ENCODE measurements at places on chromosomes 7 and 10.

- DNase-seq = no peak
Measured at GRCh38 chr10:12062754-12063482, 5.8 kb upstream of the DHTKD1 start.

DNA sequence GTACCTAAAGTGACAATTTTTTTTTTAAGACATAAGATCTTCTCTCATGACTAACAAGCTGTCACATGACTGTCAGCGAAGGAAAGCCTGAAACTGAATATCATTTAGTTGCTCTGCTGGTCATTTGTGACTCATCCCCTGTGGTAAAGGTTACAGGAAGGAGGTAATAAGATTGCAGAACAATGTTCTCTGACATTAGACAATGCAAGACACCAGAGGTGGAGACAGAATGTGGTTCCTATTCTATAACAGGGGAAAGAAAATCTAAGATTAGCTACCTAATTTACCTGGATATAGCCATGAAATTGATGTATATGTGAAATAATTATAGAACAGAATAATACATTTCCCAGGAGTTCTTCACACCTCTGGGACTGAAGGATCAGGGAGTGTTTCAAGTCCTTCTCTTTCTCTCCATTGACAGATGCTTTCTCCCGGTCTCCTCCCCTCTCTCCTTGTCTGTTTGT, 47.7 kb downstream of the LRGUK start:
- no peak for DNase-seq

GRCh38 chr7:134798155-134798554, 18.7 kb downstream of the CALD1 start:
- DNase-seq = no peak

DNA sequence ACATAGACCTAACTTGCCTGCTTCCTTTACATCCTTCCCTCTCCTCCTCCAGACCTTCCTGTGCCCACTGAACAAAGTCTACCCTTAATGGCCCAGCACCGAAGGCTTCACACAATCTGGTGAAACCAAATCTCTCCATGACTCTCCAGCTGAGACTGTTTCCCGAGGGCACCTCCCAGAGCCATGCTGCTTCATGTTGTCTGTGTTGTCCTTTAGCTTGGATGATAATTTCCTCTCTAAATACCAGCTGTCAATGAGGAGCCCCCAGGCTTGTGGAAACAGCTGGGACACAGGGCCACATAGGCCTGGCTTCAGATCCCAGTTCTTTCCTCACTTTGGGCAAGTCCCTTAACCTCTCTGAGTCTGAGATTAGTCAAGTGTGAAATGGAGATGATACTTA, 54.3 kb downstream of the DLD start:
- DNase-seq = no peak

DNA sequence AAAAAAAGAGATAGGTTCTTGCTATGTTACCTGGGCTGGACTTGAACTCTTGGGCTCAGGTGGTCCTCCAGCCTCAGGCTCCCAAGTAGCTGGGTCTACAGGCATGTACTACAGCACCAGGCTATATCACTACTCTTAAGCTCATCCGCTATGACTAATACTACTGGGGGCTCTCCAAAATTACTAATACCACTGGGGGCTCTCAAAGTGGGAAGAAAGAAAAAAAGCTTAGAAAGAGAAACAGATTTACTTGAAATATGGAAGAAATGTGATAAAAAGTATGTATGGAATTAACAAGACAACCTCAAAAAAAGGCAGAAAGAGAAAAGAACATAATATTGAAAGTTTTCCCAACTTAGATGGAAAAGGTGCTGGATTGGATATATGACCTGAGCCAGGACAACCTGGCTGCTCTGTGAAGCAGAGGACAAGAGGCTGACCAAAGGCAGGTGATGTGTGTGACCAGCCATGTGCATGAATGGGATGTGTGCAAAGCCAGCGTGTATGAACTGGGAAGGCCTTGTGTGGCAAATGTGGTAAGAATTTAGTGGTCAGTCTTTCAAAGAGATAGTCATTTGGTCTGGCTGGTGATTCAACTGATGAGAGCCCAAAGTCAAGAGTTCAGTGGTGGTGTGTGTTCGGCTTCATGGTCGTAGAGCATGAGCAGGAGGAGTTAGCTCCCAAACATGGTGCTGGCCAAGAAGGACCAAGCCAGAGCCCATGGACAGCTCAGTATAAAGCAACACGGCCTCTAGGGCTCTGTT, 232.4 kb upstream of the KLF14 start:
- no peak for DNase-seq

DNA sequence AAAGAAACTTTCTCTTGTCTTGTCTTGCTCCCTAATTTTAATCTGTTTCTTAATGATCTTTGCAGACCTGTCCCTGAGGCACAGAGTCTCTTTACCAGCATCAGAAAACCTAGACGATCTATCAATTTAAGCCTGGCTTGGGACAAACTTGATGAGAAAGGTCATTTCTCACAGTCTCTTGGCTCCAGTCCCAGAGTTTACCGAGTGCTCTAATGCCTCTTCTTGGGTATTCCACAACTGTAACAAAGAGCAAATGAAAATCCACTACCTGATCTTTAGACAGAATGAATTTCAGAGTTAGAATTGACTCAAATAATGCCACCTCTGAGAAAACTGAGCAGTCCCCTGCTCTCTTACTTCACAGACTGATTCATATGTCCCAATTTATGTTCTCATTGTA, 106.4 kb upstream of the DNAJB12 start:
- no peak for DNase-seq

DNA sequence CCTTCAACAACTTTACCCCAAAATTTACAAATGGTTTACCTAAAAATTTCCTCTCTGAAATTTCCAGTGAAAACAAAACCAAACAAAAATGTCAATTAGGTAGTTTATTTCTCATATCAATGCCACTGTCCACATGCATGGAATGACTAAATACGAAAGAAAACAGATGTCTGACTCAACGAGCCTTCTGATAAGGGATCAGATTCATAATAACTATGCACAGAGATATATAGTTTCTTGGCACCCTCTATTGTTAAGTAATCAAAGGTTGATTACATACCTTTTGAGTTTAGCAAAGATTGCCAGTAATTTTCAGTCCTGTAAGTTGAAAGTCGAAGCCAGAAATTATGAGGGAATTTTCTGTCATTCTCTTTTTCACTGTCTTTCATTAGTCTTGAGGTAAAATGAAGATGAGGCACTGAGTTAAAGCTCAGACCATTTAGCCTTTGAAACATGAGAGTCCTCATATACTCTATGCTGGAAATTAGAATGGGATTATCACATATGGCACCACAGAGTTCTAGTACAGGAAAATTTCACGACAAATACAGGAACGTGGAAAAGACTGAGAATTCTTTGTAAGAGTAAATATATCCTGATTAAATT, 519.1 kb upstream of the ANKRD30A start:
- DNase-seq = no peak
